ENCODE measurements at places on chromosomes 2 and 18.

- DNase-seq: no peak
These were observed 69.4 kb downstream of the EMILIN2 start for GRCh38 chr18:2916184-2916583.

- DNase-seq: no peak
These were observed 549 bp downstream of the MRPL35 start for GRCh38 chr2:86199834-86200177.

- no peak for DNase-seq
These were observed 77.5 kb upstream of the ITPRID2 start for GRCh38 chr2:181814057-181814491.

DNA sequence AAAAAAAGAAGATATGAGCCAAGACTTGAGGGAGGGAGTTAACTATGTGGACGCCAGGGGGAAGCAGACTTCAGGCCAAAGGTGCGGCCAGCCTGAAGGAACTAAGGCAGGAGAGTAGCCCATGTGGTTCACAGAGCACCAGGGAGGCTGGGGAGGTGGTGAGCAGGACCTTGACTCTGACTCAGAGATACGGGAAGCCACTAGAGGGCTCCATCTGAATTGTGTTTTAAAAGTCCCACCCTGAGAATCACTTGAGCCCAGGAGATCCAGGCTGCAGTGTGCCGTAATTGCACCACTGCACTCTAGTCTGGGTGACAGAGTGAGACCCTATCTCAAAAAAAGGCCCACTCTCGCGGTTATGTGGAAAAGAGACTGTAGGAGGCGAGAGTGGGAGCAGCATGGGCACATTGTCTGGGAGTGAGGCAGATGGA is 12.3 kb downstream of the CEP192 start:
- DNase-seq: no peak

- no peak for DNase-seq
These were observed 231.1 kb upstream of the ZNF804A start for GRCh38 chr2:184367211-184367610.

DNA sequence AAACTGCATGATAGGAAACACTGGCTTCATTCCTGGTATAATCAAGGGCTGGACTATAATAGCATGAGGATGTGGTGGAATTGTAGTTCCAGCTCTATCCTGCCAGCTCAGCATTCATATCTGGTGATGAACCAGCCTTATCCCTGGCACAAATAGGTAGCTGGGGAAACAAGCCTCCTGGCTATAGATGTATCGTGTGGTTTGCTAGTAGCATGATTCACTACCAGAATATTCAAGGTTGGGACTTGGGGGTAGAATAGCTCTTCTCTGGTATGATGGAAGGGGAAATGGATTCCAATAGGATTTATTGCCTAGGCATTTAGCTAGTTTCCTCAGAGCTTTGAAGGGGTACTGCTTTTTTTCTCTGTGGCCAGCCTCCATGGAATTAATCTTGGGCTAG is 532.8 kb downstream of the FBXO15 start:
- DNase-seq: no peak

GRCh38 chr18:64444819-64445218 is 295.9 kb upstream of the LINC00305 start:
- DNase-seq: no peak

- DNase-seq: no peak
These were observed 24.3 kb upstream of the GPD2 start for GRCh38 chr2:156411835-156412234.

DNA sequence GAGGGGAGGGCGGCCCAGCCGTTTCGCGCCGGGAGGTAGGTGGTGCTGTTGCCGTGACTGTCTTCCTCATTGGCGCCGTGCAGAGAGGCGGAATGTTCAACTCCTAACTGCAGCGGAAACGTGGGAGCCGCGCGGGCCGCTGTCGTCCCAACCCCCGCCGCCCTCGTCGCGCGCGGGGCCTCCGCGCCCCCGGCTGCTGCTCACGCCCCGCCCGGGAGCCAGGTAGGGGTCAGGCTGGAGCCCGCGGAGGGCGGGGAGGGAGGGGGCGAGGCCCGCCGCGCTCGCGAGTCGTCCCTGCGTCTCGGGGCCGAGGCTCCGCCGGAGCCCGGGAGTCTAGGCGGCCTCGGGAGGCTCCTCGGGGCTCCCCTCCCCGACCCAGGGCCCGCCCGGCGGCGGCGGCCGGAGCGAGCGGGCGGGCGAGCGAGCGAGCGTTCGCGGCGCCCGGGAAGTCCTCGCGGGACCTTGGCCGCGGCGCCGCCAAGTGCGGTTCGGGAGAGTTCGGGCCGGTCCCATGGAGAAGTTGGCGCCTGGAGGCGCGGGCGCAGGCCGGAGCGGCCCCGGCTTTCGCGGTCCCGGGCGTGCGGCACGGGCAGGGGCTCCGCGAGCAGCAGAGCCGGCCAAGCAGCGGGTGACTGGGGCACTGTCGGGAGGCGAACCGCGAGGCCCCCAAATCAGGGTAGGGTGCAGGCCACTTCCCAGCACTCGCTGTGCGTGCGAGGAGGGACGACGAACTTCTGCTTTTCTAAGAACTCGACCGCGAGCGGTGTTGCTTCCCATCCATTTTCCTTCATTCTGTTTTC is at the start of gene MAP3K20:
MAP3K20 (plus strand) TSS at position 66 of the 800 bp plus-strand sequence. CDS start 15,186 bp downstream, outside the sequence.
- DNase-seq: peak; percentile 31

DNA sequence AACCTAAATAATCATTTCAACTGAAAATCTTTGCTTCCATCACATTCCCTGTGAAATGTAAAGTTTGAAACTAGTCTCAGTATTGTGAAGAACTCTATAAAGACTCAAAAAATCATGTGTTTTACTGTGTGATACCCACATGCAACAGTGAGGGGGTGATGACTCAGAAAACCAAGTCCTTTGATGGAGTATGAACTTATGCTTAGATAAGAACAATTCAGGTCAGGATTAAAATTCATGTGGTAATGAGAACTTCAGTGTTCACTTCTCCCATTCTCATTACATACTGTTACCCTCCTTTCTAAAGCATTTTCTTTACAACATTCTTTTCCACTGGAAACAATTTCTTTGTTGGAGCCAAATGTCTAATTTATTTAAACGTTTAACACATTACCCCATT is 360.2 kb downstream of the FSIP2 start:
- no peak for DNase-seq

GRCh38 chr2:64786343-64787018 is 132.8 kb upstream of the SERTAD2 start:
- no peak for DNase-seq

- DNase-seq: no peak
These were observed 252.9 kb downstream of the ATAD2B start for GRCh38 chr2:23673830-23674679.

DNA sequence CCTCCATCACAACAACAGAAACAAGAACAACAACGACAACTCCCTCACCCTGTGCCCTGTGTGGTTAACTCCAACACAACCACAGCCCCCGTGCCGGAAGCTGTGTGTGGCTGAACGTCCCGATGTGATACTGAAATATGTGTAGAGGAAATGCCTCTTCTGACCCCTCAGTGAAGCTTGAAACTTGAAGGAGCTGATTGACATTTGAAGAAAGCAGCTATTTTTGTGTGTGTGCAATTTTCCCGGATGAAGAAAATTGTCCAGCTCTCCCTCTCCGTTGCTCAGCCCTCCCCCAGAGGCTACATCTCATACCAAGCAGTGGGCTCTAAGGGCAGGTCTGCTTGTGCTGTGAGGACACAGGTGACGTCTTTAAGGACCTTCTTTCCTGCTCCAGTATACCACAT is 173.8 kb downstream of the ICOS start:
- peak; percentile 26 for DNase-seq

DNA sequence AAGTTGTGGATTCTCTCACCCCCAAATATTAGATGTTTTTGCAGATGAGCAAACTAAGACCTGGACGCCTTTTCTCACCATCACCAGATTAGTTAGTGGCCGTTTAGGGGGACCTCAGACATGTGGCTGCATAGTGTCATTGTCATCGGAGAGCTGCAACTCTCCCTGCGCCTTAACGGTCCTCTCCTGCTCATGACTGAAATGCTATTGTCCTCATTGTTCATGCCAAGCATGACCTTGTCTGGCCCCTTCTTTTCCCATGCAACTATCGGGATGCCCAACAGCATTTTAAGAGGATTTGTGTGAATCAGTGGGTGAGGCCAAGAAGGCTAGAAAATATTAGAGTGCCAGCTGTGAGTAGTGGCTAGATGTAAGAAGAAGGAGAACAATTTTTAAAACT is 174.2 kb downstream of the SOCS6 start:
- no peak for DNase-seq

- no peak for DNase-seq
These were observed 87.1 kb downstream of the C1QL2 start for GRCh38 chr2:119071476-119071875.

Data from T-cell (primary cell).